ENCODE measurements at places on chromosomes 3 and 15.

- DNase-seq: no peak
Measured at GRCh38 chr3:117234331-117234730, 524.8 kb downstream of the TUSC7 start.

DNA sequence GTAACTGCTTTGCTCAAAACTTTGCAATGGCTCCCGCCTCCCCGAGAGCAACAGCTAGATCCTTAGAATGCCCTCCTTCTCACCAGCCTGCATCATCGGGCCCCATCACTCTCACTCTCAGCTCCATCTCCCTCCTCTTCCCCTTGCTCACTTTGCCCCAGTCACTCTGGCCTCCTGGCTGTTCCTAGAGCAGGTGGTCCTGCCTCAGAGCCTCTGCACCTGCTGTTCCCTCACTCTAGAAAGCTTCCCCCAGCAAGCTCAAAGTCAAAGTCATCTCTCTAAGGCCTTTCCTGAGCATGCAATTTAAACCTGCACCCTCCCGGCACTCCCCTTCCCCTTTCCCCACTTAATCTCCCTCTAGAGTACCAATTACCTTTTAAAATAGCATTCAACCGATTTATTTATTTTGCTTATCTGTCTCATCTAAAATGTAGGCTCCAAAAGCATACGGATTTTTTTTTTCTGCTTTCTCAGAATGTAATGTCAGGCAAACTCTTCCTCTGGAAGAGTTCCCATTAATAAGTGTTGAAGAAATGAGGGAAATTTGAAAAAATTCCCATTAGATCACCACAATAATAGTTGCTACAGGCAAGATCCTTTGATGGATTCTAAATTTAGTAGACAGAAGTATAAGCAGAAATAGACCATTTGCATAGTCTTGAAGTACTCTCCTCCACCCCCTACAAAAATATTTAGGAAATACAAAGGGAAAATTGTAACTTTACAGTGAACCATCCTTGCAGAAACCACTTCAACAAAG, 15.9 kb upstream of the HES1 start:
- DNase-seq: no peak

DNA sequence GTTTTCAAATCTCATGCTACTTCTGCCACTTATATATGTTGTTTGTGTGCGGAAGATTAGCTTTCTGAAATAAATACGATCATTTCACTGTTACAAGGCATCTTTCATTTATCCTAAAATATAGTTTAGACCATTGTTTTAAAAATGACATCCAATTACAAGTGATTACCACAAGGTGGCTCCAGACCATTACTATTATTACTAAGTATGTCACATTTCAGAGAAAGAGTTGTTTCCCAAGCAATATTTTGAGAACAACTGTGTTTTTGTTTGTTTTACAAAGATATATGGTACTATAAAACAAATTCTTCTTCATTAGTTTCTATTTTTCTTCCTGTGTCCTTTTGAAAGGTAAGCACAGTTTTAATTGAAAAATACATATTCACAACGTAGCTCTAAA, 136.0 kb upstream of the RAP2B start:
- no peak for DNase-seq

- DNase-seq: no peak
Measured at GRCh38 chr15:39697509-39697908, 85.1 kb downstream of the FSIP1 start.

DNA sequence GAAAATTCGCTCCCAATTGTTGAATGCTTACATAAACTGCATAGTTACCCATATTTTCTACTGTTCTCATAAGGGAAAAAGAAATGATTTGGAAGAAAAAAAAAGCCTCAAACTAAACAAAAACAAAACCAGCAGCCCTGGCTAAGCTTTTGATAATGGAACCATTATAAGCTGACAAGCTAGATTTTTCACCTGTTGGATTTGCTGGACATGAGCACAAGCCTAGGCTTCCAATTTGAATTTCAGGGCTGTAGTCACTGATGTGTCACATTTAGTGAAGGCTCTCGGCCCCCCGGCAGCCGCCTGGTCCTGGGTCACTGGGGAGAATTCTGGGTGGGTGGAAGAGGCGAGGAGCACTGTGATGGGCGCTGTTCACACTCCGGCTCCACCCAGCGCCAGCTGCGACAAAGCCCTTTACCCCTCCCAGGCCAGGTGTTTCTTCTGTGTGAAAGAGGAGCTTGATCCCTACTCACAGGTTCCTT, 4.6 kb downstream of the FBXL22 start:
- no peak for DNase-seq

DNA sequence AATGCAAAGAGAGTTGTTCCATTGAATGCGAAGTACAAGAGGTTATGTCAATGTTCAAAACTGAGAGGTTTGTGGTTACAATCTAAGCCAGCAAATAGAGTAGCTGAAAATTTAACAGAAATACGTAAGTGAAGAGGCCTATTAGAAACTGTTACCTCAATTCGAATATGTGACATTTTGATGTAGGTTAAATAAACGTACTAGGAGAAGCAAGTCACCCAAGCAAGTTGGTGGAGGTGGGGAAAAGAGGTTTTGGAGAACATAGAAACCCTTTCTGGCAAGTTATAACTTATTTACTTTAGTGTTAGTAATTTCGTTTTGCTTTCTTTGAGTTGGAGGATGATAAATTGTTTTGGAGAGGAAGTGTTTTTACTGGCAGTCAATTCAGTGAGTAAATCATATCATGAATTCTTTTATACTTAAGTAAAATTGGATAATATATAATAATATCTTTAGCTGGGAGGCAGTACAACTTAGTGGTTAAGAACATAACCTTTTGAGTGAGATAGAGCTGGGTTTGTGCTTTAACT, 91.2 kb upstream of the NAALADL2 start:
- no peak for DNase-seq

- no peak for DNase-seq
Measured at GRCh38 chr15:71559098-71559497, 251.3 kb upstream of the NR2E3 start.

DNA sequence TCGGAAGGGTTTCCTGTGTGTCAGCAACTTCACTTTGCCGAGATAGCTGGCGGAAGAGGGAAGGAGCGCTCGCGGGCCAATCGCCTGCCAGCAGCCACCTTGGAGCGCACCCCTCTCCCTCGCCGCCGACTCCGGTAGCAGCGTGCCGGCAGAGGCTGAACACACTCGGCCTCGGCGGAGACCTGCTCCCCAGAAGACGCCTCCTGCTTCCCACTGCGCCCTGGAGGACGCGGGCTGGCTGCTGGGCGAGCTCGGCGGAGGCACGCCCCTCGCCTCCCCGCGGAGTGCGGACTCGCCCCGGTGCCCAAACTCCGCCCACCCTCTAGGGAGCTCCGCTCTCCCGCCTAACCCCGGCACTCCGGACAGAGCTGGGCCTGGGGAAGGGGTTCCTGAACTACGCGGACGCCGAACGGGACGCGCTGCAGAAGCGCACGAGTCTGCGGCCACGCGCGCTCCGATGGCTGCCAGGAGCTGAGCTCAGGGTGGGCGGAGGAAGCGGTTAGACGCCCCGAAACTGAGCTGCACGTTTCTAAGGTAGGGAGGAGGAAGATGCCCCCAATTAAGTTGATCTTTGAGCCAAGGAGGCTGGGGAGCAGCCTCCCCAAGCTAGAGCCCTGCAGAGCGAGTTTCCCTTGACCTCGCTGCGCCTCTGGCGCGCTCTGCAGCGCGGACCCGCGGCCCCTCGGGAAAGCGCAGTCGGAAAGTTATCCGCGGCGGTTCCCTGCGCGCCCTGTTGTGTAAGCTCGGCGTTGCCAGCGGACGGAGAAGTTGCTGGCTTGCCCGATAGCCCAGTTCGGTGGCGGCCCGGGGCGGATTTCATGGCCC, at the start of gene P2RY1:
P2RY1 (plus strand) TSS at position 356 of the 825 bp plus-strand sequence. CDS start 652 bp downstream, outside the sequence.
- DNase-seq: peak; percentile 73

GRCh38 chr15:77642793-77643430, 10.2 kb upstream of the LINGO1 start:
- no peak for DNase-seq

- DNase-seq: no peak
Measured at GRCh38 chr15:93449798-93450197, 360.8 kb upstream of the RGMA start.

DNA sequence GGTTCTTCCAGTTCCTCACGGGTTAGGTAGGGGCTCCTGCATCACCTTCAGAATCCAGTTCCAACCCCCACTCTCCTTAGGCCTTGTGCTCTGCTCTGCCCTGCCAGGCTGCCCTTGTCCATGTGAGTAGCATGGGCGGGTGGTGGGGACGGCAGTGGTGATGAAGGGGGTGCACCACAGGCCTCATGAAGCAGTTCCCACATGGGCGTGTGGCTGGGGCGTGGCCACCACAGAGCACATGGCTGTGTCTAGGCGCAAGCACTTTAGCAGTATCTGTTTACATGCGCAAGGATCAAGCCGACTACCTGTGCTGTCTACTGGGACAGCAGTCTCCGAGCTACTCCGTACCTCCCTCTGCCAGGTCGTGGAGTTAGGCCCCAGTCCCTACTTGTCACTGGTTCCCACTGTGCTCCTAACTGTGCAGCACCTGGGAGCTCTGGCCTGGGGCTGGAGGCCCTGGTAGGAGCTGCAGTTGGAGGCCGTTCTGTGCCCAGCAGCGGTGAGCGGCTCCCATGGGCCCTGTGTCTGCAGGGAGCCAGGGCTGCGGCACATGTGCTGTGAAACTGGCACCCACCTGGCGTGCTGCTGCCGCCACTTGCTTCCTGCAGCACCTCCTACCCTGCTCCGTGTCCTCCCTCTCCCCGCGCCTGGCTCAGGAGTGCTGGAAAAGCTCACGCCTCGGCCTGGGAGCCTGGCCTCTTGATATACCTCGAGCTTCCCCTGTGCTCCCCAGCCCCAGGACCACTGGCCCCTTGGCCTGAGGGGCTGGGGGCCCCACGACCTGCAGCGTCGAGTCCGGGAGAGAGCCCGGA, 53.5 kb downstream of the PLXNA1 start:
- DNase-seq: no peak

DNA sequence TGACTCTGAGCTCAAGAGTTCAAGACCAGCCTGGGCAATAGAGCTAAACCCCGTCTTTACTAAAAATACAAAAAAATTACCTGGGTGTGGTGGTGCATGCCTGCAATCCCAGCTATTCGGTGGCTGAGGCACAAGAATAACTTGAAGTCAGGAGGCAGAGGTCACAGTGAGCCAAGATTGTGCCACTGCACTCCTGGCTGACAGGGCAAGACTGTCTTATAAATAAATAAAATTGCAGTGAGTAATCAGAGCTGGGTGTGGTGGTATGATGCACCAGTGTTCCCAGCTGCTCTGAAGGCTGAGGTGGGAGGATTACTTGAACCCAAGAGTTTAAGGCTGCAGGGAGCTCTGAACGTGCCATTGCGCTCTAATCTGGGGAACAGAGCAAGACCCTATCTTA, 55.9 kb upstream of the GCNT3 start:
- no peak for DNase-seq

Data from activated CD8-positive, alpha-beta memory T cell treated with anti-CD3 and anti-CD28 coated beads for 24 hours (primary cell).